ENCODE measurements at places on chromosomes 3 and 15.

DNA sequence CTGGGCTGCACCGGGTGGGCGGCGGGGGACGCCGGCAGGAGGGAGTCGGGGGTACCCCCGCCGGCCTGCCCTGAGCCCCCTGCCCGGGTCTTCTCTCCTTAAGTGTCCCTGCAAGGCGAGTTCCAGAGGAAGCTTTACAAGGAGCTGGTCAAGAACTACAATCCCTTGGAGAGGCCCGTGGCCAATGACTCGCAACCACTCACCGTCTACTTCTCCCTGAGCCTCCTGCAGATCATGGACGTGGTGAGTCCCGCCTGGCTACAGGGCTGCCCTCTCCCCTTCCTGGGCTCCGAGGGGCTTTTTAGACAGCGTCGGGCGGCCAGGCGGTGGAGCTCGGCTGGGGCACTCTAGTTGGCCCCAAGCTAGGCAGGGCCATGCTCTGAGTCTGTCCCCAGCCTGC, 480 bp downstream of the CHRNA7 start:
- DNase-seq = no peak

GRCh38 chr15:35151381-35151780, 66.3 kb upstream of the NANOGP8 start:
- DNase-seq = no peak

DNA sequence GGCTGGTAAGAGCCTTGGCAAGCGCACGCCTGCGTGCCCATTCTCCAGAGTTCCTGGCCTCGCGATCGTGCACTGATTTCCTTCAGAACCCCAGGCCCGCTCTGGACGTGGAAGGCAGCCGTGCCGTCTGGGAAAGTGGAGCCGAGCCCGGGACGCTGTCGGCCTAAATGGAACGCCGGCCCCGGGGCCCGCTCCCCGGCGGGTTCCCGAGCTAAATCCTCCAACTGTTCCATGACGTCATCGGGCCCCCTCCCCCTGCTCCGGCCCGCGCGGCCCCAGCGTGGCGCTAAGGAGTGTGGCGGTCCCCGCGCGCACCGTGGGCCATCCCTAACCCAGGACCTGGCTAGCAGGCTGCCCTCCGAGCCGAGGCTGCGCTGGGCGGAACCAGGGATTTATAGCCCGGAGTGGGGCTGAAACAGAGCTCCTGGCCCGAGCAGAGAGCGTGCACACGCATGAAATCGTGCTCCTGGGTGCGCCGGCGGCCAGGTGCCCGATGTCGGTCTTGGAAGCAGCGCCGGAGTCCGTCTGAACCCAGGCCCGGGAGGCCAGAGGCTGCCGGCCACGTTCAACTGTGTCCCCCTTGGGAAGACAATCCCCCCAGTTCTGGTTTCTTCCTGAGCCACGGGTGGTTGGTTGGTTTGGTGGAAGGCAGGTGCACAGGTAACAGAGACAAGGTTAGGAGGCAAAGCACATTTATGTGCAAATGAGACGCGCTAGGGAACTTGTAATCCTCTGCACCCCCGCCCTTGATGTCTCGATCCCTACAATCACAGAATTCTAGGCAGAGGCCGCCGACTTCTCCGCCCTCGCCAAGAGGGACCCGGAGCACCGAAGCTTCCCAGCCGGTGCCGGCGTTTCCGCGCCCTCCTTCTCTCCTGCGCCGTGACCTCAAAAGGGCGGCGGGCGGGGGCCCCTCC, 84.9 kb upstream of the ETV5 start:
- DNase-seq = no peak

DNA sequence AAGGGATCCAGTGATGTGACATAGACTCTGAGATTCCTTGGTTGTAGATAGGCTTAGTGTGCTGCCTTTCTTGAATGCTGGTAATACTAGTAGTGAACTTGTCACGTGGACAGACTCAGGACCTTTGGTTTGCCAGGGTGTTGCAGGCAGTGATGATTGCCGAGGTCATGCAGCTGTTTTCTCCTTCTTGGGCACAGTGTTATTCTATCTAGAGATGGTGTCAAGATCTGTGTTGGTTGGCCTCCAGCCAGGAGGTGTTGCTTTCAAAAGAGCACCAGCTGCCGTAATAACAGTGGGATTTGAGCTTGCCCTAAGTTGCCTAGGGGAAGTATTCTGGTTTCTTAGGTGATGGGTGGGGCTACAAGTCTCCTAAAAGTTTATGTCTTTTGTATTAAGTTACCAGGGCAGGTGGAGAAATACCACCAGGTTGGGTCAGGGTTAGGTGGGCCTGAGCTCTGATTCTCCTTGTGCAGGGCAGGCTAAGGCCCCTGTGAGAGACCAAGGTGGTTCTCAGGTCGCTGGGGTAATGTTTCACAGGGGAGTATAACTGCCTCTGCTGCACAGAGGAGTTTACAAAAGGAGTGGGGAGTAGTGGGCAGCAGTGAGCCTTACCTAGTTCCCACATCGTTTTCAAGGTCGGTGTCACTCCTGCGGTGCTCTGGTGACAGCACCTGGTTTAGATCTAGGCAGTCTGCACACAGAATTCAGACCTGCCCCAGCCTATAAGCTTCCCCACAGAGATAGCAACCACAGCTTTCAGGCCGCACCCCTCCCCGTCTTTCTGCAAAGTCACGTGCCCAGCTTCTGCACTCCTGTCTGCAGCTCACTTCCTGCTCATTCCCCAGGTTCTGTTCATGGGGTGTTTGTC, 350.3 kb downstream of the DOCK3 start:
- DNase-seq = no peak

GRCh38 chr15:70271422-70272088, 173.8 kb upstream of the TLE3 start:
- DNase-seq = peak; percentile 93

- DNase-seq = no peak
These were observed 391.0 kb downstream of the RAP2B start for GRCh38 chr3:153552887-153553604.

GRCh38 chr15:65033659-65034269, 4.3 kb upstream of the MTFMT start:
- DNase-seq = peak; percentile 49

DNA sequence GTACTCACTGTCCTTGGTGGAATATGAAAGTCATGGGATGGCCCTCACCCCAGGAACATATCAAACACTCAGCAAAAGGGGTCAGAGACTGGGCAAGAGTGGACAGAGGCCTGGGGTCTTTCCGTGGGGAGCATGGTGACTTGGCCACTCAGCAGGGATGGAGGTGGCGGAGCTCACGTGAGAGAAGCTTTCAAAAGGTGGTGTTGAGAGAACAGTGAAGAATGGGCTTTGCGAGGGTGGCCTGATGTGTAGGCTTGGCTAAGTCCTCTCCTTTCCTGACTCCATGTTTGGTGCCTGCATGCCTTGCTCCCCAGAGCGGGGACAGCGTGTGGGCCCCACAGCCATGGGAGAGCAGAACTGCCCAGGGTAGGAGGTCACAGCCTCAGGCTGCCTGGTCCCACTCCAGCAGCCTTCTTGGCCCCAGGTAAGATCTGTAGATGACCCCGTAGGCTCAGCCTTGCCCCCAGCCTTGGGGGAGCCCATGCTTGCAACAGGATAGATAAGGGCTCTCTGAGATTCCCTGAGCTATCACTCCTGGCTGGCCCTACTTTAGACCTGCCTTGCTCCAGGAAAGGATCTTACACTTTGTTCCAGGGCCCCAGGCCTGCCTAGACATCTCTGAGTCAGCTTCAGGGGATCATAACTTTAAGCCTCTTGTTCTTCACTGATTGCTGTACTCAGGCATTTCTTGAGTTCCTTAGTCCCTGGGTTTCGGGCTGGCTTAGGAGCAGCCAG, 17.0 kb downstream of the RPLP1 start:
- peak; percentile 25 for DNase-seq

GRCh38 chr3:106458952-106459351, 590.1 kb upstream of the CBLB start:
- DNase-seq = no peak

GRCh38 chr3:149343951-149344350, 10.5 kb upstream of the TM4SF18 start:
- no peak for DNase-seq
